ENCODE measurements at places on chromosomes 6 and 20.

DNA sequence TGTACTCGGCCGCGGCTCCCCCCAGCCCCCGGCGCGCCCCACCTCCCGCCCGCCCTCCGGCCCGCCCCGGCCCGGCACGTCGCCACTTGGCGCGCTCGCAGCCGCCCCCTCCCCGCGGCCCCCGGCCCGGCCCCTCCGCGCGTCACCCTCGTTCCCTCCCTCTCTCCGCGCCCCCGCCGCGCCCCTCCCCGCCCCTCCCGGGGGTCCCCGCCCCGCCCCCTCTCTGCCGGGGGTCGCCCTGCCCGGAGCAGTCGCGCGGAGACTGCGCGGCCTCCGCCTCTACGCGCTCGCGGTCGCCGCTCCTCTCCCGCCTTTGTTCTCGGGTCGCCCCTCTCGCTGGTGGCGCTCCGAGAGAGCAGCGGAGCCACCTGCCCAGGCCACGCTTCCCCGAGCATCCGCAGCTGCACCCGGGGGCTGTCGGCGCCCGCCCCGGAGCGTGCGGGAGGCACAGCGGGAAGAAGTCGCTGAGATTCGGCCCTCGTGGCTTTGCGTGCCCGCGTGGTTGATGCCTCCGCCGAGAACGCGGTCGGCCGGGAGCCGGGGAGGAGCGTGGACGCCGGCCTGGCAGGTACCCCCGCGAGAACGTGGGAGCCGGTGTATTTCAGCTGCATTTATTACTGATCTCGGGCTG lies at the start of gene PHF10:
Gene PHF10, minus strand, starts transcription at position 7 of the 631 bp plus-strand sequence. CDS start 569 bp downstream, outside the sequence.
- peak; percentile 73 for DNase-seq

GRCh38 chr6:141986457-141986856 lies 146.3 kb upstream of the GJE1 start:
- DNase-seq: no peak

DNA sequence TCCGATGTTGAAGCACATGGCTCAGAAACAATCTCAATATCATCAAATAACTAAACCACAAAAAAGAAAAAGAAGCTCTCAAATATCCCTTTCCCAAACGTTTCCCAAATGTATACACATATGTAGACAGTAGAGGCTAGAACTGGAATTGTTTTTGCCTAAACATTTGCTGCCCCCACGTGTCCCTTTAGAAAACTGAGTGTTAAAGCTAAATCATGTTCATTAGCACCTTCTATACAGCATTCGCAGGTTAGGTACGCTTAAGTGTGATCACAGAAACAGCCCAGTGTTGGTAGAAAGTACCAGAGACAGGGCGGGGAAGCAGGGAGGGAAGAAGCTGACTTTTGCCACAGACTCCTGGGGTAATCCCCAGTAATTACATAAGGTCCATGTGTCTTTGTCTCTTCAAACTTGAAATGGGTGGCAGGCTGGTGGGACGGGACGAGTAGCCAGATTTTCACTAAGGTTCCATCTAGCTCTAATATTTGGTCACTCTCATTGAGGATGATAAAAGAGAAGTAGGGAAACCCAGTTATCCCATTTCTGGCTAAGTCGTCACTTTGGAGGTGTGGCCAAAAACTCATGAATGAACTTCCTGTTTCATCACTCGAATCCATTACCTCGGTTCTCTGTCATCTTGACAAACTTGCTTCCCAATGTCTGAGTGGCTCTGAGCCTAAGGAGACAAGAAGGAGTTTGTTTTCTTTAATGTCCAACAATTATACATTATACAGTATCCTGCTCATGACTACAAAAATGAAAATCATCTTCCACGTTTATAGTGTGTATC lies 15.0 kb upstream of the TFAP2A start:
- peak; percentile 69 for DNase-seq

- no peak for DNase-seq
Measured at GRCh38 chr6:44012078-44012493, 115.2 kb downstream of the MRPL14 start.

DNA sequence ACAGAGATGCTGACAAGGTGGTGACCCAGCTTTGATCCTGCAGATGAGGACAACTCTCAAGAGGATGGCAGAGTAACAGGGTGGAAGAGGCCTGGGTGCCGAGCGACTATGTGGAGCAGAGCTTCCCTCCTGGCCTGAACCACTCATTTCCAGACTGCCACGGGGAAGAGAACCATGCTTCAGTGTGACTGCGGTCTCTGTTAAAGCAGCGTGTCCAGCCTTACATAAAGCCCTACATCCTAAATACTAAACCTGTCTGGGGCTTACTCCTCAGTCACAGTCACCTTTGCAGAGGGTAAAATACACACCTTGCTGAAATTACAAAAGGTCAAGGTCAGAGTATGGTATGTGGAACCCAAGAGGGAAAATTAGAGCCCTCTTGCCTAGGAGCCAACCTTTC lies 312.9 kb downstream of the CDC5L start:
- DNase-seq: no peak

GRCh38 chr6:81762132-81762531 lies 9.7 kb upstream of the TENT5A start:
- DNase-seq: no peak

GRCh38 chr20:46349035-46349741 lies 40.9 kb upstream of the CDH22 start:
- DNase-seq: peak; percentile 13
